CD8-positive, alpha-beta memory T cell (primary cell): ENCODE measurements at places on chromosomes 3 and 15. TPM values are rescaled to one million over a fixed set of nuclear protein-coding genes. Genes with fewer than 3 reads are reported as not detected.

THPO gene
- total RNA-seq = not detected

RPSA gene
- total RNA-seq = 2,459 TPM

TMEM108 gene
- total RNA-seq = not detected

NCK1 gene
- total RNA-seq = 33.3 TPM

TTLL13 gene
- 0.80 TPM for total RNA-seq

SLC51A gene
- not detected for total RNA-seq

MEGF11 gene
- not detected for total RNA-seq

ACOX2 gene
- not detected for total RNA-seq

DNA sequence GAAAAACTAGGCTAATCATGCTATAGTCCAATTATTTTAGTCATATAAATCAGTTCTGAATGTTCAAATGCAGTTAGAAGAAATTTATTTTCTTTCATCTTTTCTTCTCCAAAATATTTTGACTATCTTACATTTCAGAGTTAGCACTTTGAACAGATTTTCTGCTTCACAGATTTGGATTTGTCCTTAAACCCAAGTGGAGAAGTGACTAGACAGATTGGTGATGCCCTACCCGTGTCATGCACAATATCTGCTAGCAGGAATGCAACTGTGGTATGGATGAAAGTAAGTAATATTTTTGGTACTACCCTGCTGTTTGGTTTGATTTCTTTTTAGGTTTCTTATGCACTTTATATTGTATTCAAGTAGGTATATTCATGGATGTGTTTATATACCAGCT is 178.3 kb downstream of the ALCAM start:
- H3K27me3 ChIP-seq = no peaks in the 10 kb centered on the region
- H3K27ac ChIP-seq = no peak overlapping the region
- H3K36me3 ChIP-seq = no peaks in the 10 kb centered on the region
- H3K4me3 ChIP-seq = no peak overlapping the region

GRCh38 chr3:9036404-9037131 is 73.3 kb upstream of the RAD18 start:
- H3K4me1 ChIP-seq = no peaks in the 10 kb centered on the region
- no peaks in the 10 kb centered on the region for H3K36me3 ChIP-seq
- H3K27me3 ChIP-seq = no peaks in the 10 kb centered on the region
- DNase-seq = no peak
- H3K27ac ChIP-seq = no peak overlapping the region

- no peaks in the 10 kb centered on the region for H3K27me3 ChIP-seq
- DNase-seq = no peak
- no peak overlapping the region for H3K27ac ChIP-seq
- H3K4me1 ChIP-seq = no peaks in the 10 kb centered on the region
- H3K4me3 ChIP-seq = no peak overlapping the region
These were observed 102.9 kb downstream of the HERC2 start for GRCh38 chr15:28219116-28219515.

DNA sequence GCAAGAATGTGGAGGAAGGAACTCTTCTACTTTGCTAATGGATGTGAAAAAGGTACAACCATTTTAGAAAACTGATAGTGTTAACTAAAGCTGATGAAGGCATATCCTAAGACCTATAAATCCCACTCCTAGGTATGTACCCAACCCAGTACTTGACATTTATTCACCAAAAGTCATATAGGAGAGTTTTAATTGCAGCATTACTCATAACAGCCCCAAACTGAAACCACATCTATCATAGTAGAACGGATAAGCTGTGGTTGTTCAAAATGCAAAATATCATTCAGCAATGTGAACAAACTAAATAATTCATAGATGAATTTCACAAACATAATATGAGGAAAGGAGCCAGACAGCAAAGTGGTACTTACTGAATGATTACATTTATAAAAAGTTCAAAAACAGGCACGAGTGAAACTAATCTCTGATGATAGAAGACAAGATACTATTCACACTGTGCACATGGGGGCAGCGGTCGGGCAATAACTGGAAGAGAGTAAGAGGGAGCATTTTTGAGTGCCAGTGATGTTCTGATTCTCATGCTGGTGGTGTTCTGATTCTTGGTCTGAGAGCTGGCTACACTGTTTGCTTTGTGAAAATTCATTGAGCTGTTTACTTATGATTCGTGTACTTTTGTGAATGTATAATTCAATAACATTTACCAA is 34.3 kb downstream of the GOLIM4 start:
- H3K36me3 ChIP-seq = no peaks in the 10 kb centered on the region
- H3K4me1 ChIP-seq = no peaks in the 10 kb centered on the region
- H3K27me3 ChIP-seq = no peaks in the 10 kb centered on the region
- no peak overlapping the region for H3K27ac ChIP-seq
- no peak overlapping the region for H3K4me3 ChIP-seq

GRCh38 chr3:137217733-137218132 is 259.9 kb downstream of the IL20RB start:
- no peak overlapping the region for H3K4me3 ChIP-seq
- no peak for DNase-seq
- H3K4me1 ChIP-seq = no peaks in the 10 kb centered on the region
- H3K27me3 ChIP-seq = no peaks in the 10 kb centered on the region
- no peaks in the 10 kb centered on the region for H3K36me3 ChIP-seq

- DNase-seq = no peak
- no peaks in the 10 kb centered on the region for H3K36me3 ChIP-seq
- no peak overlapping the region for H3K27ac ChIP-seq
- peaks cover 19% of the 10 kb centered on the region for H3K4me1 ChIP-seq
These were observed 483.2 kb upstream of the TBL1XR1 start for GRCh38 chr3:177680472-177680821.

DNA sequence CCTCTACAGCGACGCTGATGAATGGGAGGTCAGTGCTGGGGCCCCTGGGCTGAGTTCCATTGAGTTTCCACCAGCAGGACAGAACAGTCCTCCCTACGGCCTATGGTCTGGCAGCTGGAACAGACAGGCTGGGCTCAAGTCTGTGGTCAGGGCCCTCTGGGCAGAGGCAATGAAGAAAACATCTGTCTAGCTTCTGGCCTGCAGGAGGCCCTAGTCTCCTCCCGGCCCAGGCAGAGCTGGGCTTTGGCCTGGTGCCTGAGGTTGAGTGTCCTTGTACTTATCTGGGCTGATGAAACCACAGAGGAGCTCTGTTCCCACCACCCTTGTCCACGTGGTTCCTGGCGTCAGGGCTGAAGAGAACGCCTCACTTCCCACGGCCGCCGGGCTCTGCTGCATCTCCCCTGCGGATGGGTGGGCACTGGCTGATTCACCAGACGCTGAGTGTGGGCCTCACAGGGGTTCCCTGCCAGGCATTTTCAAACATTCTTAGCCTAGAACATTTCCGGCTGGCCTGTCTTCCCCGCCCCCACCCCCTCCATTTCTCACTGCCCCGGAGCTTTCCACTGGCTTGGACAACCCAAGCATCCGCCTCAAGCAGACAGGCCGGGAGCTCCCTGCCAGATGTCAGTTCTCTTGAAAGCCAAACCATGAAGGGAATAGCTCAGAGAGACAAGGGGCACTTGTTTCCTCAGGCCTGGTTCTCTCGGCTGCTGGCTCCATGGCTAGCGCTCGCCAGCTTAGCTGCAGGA is 20.3 kb downstream of the PPCDC start:
- H3K4me1 ChIP-seq = peaks cover 21% of the 10 kb centered on the region
- DNase-seq = no peak
- peak overlapping the region; percentile 49 for H3K27ac ChIP-seq
- no peaks in the 10 kb centered on the region for H3K36me3 ChIP-seq
- H3K4me3 ChIP-seq = no peak overlapping the region

- no peaks in the 10 kb centered on the region for H3K27me3 ChIP-seq
- no peak overlapping the region for H3K27ac ChIP-seq
- no peaks in the 10 kb centered on the region for H3K36me3 ChIP-seq
- peaks cover 16% of the 10 kb centered on the region for H3K4me1 ChIP-seq
- H3K4me3 ChIP-seq = no peak overlapping the region
- no peak for DNase-seq
These were observed 32.1 kb downstream of the SEC62 start for GRCh38 chr3:169998668-169999131.

GRCh38 chr15:51342227-51342999 is 958 bp downstream of the GLDN start:
- H3K27me3 ChIP-seq = no peaks in the 10 kb centered on the region
- H3K36me3 ChIP-seq = no peaks in the 10 kb centered on the region
- H3K4me3 ChIP-seq = no peak overlapping the region
- H3K27ac ChIP-seq = no peak overlapping the region
- no peaks in the 10 kb centered on the region for H3K4me1 ChIP-seq

DNA sequence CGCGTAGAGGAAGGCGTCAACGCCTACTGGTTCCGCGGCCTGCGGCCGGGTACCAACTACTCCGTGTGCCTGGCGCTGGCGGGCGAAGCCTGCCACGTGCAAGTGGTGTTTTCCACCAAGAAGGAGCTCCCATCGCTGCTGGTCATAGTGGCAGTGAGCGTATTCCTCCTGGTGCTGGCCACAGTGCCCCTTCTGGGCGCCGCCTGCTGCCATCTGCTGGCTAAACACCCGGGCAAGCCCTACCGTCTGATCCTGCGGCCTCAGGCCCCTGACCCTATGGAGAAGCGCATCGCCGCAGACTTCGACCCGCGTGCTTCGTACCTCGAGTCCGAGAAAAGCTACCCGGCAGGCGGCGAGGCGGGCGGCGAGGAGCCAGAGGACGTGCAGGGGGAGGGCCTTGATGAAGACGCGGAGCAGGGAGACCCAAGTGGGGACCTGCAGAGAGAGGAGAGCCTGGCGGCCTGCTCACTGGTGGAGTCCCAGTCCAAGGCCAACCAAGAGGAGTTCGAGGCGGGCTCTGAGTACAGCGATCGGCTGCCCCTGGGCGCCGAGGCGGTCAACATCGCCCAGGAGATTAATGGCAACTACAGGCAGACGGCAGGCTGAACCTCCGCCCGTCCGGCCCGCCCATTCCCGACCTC is 4.1 kb downstream of the ISLR2 start:
- H3K4me3 ChIP-seq = no peak overlapping the region
- peaks cover 44% of the 10 kb centered on the region for H3K27me3 ChIP-seq
- peaks cover 5% of the 10 kb centered on the region for H3K4me1 ChIP-seq
- H3K27ac ChIP-seq = no peak overlapping the region
- DNase-seq = no peak

DNA sequence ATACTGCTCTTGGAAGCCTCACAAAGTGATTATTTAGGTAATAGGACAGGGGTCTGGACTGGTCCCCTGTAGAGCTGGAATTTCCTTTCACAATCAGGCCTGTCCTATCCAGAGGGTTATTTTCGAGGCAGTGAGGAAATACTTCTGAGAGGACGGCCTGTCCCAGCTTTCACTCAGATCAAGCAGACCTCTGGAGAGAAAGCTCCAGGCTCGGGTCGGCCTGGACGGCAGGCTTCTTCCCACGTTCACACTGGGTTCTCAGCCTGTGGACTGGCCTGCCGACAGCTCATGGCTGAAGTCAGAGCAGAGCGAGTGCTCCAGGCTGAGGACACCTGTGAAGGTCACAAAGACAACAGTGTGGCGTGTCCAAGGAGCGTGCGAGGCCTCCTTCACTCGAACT is 405.3 kb downstream of the VPS13C start:
- no peaks in the 10 kb centered on the region for H3K4me1 ChIP-seq
- no peak for DNase-seq
- H3K27me3 ChIP-seq = no peaks in the 10 kb centered on the region
